Ammon's horn (tissue), 1 donor: ENCODE measurements at places on chromosomes 1 and 21.
A peak's percentile ranks its signal among the peaks of the same experiment; 100 is the strongest.

GRCh38 chr1:90443354-90443753, 273.7 kb downstream of the BARHL2 start:
- DNase-seq: no peak

- DNase-seq: no peak
These were observed 47.8 kb downstream of the LCA5L start for GRCh38 chr21:39397646-39398385.

GRCh38 chr1:167373398-167373797, 144.9 kb downstream of the CD247 start:
- no peak for DNase-seq

- DNase-seq: no peak
These were observed 2.8 kb downstream of the LINGO4 start for GRCh38 chr1:151802372-151802771.

DNA sequence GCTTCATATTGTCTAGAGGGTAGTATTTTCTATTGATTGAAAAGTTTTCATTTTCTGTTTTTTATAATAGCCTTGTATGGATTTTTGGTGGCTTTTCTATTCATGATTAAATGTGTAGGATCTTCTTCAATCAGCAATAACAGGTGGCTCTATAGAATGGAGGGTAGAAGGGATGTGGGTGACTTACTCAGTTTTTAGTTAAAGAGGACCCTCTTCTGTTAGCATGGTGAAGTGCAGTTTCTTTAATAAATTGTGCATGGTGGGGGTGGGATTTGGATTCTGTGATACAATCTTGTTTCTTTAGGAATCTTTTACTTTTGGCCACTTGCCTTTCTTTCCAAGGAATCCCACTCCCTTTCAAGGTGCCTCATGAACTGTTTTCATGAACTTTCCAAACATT, 64.7 kb downstream of the SLC35A3 start:
- DNase-seq: peak; percentile 14
